Stimulated activated CD8-positive, alpha-beta memory T cell treated with anti-CD3 and anti-CD28 coated beads, Interleukin-2, amount 100 ng/mL, for 1 hour (primary cell): ENCODE measurements at places on chromosomes 5 and 9.

- no peak for DNase-seq
Observed at GRCh38 chr9:15349892-15350761, 43.1 kb upstream of the TTC39B start.

DNA sequence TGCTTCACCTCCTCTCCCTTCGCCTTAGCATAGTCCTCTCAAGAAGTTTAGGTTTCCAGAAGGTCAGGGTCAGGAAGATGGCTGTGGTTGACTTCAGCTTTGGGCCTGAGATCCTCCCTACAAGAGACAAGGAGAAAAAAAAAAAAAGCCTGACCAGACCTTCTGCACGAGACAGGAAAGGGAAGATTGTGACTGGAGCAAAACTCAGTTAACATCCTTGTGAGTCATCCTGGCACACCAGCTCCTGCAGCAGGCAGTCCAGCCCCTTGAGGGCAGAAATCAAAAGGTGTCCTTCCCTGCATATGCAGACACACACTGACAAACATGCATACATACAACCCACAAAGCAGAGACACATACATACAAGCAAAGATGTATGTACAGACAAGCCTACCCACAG is 18.0 kb upstream of the ENHO start:
- no peak for DNase-seq

DNA sequence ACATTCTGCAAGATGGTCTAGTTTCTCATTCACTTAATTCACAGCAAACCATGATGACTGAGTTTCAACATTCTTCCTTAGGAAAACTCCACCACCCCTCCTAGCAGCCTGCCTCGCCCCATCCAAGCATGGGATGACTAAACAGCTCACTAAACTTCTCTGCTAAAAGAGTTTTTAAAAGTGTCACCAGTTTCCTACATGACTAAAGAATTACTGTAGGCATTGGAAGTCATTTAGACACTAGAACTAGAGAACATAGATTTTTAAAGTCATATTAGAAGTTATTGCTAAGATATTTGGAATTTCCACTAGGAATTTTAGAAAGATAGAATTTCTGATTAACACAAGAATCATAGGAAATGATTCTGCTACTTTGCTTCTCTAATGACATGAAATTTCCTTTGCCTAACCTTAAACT is 5.5 kb upstream of the ESM1 start:
- DNase-seq: no peak

DNA sequence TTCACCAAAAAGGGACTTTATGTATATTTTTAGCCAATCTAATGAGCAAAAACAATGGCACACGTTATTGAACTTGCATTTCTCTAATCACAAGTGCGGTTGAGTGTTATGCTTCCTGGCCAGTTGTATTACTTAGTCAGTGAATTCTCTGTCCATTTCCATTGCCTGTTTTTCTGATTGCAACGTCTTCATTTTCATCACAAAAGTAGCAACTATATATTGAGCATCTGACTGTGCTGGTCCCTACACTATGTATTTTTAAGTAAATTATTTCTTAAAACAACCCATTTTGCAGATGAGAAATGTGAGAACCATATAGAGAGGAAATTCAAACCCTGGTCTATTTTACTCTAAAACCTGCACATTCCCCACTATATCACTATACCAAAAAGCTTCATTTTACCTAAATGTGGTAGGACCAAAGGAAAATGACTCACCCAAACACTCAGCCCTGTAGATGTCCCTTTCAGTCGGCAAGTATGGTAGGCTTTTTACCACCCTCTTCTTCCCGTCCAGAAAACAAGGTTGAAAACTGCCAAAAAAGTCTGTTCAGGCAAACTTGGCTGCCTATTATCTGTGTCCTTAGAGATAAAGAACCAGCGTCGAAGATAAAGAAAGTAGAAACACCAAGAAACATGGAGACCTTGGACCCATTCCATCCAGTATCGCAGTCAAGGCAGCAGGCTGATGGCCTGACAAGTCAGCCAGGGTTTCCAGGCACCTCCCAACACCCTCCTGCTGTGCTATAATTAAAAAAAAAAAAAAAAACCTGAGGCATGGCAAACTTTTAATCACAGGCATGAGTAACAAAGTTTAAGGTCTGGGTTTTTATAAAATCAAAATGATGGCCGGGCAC is 18.8 kb upstream of the FAM13B start:
- no peak for DNase-seq

- DNase-seq: no peak
Observed at GRCh38 chr9:114027863-114028465, 50.1 kb downstream of the AMBP start.

- no peak for DNase-seq
Observed at GRCh38 chr9:123954518-123955280, 24.8 kb upstream of the DENND1A start.

DNA sequence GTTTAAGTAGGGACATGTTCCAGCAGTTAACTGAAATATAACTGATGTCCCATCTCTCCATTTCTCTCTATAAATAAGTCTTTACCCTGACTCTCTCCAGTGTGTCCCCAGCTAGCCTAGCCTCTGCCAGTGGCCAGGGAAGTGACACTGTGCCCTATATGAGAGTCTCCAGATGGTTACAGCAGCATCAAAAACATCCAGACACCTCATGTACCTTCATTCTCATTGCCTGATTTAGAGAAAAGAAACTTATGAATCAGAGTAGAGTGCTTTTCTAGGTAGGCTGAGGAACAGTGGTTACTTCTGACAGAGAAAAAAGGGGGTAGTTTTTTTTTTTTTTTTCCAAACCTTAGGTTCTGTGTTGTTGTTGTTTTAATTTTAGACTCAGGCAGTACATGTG is 148.5 kb downstream of the GNAQ start:
- no peak for DNase-seq

DNA sequence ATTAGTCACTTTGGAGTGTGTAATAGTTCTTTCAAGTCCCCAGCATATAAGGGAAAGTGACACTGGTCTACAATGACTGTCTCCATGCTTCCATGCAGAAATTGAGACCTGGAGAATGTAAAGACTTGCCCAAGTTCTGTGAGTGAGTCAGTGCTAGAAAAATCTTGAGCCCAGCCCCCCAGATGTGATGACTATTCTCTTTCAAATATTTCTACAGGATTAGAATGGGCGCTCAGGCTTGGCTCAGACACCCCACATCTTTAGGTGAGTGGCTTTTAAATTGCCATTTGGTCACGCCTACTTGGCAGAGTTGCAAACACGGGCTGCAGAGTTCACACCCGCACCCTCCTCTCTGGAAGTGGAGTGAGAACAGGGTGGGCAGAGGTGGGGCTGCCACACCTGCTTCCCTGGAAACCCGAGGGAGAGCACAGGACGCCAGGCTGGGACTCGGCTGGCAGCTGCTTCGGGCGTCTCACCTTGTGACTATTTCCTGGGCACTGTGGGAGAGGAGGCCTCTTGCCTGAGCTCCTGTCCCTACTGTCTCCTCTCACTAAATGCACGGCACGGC is 37.6 kb downstream of the ROPN1L start:
- DNase-seq: no peak

GRCh38 chr9:131406563-131407436 is 12.9 kb downstream of the PRRC2B start:
- DNase-seq: no peak

GRCh38 chr5:41057231-41057630 is 13.9 kb downstream of the MROH2B start:
- DNase-seq: no peak

DNA sequence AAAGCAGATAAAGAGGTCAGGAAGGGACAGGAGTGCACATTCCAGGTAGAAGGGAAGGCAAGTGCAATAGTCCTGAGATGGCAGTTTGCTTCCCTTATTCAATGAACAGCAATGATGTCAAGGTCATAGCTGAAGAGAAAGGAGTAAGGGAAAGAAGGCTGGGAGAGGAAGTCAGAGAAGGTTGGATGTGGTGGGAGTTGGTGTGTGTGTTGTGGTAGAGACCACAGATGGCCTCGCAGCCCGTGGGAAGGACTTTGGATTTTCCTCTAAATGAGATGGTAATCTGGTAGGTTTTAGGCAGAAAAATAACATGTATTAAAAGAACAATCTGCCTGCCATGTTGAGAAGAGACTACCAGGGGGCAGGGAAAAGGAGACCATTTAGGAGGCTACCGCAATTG is 25.1 kb upstream of the LPAR1 start:
- DNase-seq: no peak

- DNase-seq: no peak
Observed at GRCh38 chr9:38003946-38004808, 64.8 kb downstream of the SHB start.
